ENCODE measurements at places on chromosomes 3 and 15.

GRCh38 chr3:181987736-181988135, 276.0 kb downstream of the SOX2 start:
- DNase-seq, result no peak

DNA sequence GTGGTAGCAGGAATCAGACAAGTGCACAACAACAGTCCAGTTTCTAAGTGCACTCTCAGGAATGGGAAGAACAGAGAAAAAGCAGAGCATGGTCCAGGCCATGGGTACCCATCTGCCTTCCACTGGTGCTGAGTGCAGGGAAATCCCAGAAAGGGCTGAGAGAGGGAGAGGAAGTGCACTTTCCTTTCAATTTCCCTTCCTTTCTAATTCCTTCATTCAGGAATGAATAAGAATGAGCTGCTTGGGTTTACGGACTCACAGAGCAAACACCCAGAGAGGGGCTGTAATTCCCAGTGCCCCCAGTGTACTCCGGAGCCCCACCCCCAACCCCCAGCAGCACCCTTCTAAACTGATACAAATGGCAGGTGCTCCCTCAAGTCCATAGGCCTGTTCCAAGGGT, 300.6 kb downstream of the FOXP1 start:
- no peak for DNase-seq

- DNase-seq, result peak; percentile 41
Observed at GRCh38 chr15:46312133-46312740, 677.4 kb downstream of the SQOR start.

- peak; percentile 38 for DNase-seq
Observed at GRCh38 chr3:197456261-197457091, 99.3 kb downstream of the BDH1 start.

GRCh38 chr15:93820566-93820965, 410.8 kb upstream of the MCTP2 start:
- DNase-seq, result no peak

DNA sequence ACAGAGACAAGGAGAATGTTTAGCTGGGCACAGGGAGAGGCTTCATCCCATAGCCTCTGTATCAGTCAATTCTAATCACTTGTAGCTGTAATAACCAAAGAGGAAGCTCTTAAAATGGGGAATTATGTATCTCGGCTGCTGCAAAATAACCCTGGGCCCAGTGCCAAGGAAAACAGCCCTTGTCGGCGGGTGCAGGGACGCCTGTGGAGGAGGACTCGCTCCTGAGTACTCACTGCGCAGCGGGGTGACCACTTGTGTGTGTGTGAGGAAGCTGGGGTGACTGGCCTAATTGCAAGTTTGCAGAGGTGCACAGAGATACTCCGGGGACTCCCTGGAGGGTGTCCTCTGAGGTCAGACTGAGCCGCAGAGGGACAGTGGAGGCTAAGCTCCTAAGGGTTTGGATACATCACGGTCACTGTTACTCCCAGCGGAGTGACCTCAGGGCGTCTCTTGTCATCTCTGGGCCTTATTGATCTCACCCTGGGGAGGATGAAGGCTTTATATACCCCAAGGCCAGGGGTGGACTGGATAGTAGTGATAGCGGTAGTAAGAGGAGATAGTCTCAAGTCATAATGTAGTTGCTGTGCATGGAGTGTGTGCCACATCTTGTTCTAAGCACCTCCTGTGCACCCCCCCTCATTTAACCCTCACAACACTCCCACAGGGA, 37.2 kb downstream of the SLC6A6 start:
- DNase-seq, result no peak

GRCh38 chr3:41792806-41793205, 169.1 kb downstream of the ULK4 start:
- no peak for DNase-seq

DNA sequence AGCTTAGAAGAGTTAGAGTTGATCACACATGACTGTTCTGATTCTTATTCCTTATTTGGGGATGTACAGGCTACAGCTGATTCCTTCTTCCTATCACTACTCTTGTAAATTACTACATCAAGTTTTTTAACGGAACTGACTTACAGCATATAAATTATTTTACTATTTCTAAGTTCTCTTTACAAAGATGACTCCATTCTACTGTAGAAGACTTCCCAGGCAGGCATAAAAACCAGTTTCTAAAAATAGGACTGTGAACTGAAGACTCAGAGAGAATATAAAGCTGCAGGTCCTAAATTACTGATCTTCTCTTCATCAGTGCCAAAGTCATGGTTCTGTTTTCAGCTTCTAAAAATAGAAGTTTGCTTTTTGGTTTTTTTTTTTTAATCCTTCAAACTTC, 38.9 kb downstream of the ANO10 start:
- no peak for DNase-seq

DNA sequence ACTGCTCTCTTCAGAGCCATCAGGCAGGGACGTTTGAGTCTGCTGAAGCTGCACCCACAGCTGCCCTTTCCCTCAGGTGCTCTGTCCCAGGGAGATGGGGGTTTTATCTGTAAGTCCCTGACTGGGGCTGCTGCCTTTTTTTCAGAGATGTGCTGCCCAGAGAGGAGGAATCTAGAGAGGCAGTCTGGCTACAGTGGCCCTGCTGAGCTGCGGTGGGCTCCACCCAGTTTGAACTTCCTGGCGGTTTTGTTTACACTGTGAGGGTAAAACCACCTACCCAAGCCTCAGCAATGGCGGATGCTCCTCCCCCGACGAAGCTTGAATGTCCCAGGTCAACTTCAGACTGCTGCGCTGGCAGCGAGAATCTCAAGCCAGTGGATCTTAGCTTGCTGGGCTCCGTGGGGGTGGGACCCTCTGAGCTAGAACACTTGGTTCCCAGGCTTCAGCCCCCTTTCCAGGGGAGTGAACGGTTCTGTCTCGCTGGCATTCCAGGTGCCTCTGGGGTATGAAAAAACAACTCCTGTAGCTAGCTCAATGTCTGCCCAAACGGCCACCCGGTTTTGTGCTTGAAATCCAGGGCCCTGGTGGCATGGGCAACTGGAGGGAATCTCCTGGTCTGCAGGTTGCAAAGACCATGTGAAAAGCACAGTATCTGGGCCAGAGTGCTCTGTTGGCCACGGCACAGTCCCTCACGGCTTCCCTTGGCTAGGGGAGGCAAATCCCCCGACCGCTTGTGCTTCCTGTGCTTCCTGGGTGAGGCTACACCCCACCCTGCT, 21.1 kb upstream of the ST6GAL1 start:
- DNase-seq, result peak; percentile 71

DNA sequence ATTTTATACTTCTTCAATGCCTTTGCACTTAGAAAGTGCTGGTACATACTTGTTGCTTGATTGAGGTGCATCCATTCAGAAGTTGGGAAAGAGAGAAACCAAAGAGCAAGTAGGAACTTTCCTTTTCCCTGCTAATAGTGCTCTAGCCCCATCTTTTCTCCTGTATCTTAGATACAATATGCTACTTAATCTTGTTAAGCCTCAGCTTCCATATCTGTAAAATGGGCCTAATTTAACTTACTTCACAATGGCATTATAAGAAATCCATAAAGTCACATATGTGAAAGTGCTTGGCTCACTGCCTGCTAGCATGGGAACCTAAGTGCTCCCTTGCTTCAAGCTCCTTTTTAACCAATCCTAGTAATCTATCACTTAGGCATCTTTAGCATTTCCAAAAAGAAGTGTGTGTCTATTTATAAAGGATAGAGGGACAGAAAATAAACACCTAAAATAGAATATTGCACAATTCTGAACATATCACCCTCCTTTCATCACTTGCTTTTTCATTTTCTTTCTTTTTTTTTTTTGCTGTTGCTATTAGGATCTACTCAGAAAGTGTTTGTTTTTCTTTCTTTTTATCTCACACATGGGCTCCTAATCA, 28.1 kb downstream of the KCNAB1 start:
- no peak for DNase-seq

- no peak for DNase-seq
Observed at GRCh38 chr3:10970306-10970960, 22.1 kb upstream of the SLC6A1 start.

GRCh38 chr15:95284933-95285421, 1045.5 kb upstream of the NR2F2 start:
- no peak for DNase-seq
